Stimulated activated CD4-positive, alpha-beta T cell treated with anti-CD3 and anti-CD28 coated beads, Interleukin-1b, Interleukin-23, amount 100 ng/mL, for 1 hour (primary cell): ENCODE measurements at places on chromosomes 4 and X.

DNA sequence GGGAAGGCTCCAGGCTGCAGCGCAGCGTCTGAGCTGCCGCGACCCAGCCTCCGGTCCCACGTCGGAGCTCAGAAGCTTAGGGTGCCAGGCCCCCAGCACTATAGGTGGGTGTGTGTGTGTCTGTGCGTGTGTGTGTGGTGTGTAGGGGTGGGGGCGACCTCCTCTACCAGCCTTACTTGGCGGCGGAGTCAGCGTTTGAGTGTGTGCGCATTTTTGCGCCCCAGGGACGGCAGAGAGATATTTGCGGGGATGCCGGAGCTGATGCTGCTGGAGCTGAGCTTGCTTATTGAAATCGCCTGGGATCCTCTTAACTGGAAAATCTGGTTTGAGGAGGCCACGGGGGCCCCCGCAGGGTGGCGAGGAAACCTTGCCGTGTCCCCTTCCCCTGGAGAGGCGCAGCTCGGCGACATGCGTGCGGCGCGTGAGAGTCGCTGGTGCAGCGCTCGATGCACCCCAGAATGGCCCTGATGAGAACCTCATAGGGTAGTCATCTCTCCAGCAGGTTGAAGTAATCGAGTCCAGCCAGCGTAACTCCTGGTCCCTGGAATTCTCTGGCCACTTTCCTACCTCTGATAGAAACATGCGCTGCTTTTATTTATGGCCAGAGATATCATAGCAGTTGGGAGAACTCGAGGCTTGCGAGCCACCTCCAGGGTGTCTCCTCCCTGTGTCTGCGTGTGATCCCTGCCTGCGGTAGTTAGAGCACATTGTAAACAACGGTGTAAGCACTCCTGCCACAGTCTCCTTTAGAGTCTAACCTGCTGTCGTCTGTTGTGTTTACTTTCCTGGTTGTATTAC is 2.7 kb downstream of the ADGRL3 start:
- no peak for DNase-seq

DNA sequence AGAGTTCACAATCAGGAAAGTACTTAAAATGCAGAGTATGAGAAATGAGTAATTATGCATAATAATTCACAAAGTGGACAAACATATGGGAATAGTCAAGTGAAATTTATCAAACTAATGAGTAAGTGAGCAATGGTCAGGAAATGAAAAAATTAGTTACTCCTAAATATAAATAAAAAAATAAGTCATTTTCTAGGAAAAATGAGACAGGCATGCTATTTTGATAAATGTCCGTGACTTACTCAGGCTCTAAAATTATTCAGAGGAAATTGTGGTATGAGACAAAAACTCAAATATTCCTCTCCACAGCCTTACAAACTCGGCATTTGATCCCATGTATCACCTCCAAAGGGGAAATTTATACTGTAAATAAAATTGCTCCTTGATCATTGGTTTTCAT is 181.2 kb downstream of the COX18 start:
- no peak for DNase-seq

DNA sequence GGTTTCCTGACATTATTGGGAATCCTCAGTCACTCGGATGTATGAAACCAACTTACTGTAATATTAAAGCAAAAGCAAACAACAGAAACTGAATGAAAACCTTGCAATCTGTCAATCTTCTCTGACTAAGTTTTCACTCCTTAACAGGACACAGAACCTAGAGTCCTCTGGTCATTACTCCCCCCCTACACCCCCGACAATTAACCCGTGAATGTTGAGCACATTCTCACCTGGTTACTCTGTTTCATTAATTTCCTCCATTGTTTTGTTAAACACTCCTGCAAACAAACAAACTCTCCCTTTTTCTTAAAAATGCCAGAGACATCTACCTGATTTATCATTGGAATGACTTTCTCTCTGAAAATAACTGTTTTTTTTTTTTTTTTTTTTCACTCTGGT is 469.0 kb upstream of the PRKX start:
- DNase-seq = no peak

DNA sequence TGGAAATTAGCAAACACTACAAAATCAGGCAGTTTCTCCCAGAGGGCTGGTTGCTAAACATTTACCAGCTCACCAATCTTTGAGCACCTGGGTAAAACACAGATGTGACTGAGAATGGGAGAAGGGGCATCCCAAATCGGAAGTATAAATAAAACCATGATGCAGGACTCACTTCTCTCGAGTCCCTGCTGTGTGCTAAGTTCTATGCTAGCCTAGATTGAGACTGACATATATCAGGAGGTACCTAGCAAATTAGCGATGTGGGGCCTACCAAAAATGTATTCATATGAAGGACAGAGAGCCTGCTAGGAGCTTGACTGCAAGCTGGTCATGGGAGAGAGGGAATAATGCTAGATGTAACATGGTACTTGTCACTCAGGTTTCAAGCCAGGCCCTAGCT is 171.9 kb upstream of the PGRMC2 start:
- no peak for DNase-seq

DNA sequence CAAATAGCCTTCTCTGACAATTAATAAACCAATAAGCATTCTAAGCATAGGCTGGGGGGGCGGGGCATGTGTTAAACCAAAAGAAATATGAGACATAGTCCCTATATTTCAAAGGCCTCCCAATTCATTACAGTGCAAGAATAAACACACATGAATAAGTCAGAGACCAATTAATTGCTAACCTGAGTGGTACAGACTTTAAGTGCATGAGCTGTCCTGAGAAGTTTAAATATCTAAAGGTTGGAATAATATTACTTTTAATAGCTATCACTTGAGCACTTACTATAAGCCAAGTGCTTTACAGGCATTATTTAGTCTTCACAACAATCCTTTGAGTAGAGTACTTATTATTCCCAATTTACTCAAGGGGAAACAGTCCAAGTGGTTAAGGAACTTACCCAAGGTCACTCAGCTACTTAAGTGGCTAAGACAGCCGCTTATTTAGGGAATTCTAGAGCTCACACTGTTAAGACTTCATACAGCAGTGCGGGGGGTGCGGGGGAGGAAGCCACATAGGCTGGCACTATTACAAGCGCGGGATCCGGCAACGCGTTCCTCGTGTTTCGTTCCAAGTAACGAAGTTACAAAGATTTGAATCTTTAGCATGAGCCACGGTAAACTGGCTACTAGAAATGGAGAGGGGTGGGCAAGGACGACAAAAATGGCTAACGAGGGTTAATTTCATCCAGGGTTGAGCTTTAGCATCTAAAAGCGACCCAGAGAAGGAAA is 1.4 kb downstream of the THOC2 start:
- DNase-seq = no peak

DNA sequence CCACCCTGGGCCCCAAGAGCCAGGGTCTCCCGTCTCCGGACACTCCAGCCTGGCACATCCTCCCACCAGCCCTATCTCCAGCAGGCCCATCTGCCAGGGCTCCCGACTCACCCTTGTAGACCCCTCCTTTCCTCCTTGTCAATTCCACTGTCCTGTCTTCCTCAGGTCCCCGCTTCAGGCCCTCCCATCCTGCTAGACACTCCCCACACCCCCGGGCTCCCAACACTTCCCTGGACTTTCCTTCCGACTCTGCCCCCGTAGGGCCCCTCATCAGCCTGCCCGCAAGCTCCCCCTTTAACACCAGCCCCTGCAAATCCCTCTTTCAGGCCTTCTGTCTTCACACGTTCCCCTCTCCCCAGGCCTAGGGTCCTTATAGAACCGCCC is 1.1 kb downstream of the PRAF2 start:
- DNase-seq = no peak

DNA sequence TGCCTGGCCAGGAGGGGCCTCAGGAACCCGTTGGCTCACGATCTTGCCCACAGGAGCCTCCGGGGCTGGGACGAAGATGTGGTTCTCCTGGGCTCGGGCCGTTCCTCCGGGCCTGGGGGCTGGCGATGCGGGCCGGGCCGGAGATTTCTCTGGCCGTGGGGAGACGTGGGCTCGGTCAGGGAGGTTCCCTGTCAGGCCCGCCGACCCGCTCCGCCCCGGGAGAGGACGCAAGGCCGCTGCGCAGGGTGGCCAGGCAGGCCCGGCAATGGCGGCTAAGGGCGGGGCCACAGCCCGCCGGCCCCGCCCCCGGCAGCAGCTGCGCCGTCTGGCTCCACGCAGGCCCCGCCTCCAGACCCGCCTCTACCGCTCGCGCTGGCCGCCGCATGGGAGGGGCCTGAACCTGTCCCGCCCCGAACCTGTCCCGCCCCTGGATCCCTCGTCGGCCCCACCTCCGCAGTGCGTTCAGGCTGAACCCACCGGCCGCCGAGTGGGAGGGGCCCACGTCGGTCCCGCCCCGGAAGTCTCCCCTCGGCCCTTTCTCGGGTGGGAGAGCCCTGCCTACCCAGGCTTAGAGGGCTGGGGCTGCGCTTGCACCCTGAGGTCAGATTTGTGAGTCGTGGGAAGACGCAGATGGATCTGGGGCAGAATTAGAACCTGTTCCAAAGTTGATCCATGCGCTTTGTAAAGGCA is at the start of gene FAM3A:
Gene FAM3A, minus strand, starts transcription at position 267 of the 690 bp plus-strand sequence. CDS start 460 bp downstream, outside the sequence.
- peak; percentile 89 for DNase-seq

- DNase-seq = no peak
These were observed 26.0 kb downstream of the ARL13A start for GRCh38 chrX:100995469-100995868.

DNA sequence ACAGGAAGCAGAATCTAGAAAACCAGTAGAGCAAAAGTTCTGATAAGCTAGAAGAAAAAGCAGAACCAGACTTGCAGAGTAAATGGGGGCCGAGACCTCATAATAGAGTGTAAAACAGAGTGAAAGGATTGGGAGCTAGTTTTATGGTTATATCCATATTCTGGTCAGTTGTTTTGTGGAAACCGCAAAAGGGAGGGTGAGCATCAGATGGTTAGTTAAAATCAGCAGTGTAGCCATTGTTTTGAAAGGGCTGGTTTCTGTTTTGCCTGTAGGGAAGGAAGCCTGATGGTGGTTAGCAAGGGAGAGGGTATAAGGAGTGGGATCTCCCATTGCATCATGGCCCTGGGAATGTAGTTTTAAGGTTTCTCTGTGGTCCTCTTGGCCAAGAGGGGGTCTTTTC is 17.2 kb upstream of the CCNI start:
- no peak for DNase-seq

DNA sequence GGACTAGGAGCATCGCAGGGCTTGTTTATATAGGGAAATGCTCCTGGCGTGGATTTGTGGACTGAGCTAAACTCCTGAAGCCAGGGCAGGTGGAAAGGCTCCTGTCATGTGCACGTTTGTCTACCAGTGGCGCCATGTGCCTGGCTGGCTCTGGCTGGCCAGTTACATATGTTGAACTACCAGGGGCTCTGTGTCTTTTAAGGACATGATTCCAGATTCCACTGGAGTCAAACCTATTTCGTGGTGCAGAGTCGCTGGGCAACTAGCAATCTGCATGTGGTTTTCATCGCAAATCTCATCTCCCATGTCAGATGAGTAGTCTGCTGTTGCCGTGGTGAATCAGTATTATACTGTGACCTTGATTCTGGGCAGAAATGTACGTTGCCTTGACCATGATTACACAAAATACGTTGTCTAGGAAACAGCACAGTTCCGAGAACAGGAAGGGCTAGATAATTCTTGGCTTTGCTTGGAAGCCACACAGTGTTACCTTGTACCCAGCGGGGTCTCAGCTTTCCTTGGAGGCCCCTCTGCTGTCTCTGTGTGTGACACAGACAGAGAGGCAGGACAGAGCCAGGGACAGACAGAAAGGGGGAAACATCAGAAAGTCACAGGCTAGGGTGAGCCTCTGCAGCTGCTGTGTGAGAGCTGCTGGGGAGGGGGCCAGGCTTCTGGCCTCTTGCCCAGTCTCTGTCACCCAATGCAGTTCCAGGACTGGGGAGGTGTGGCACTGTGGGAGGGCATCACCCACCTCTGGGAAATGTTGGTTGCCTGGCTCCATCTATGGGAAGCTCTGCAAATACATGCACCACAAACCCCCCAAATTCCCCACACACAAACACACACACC is 19.2 kb downstream of the PNMA6E start:
- no peak for DNase-seq

- no peak for DNase-seq
These were observed 41.4 kb upstream of the RASSF6 start for GRCh38 chr4:73661646-73662119.

DNA sequence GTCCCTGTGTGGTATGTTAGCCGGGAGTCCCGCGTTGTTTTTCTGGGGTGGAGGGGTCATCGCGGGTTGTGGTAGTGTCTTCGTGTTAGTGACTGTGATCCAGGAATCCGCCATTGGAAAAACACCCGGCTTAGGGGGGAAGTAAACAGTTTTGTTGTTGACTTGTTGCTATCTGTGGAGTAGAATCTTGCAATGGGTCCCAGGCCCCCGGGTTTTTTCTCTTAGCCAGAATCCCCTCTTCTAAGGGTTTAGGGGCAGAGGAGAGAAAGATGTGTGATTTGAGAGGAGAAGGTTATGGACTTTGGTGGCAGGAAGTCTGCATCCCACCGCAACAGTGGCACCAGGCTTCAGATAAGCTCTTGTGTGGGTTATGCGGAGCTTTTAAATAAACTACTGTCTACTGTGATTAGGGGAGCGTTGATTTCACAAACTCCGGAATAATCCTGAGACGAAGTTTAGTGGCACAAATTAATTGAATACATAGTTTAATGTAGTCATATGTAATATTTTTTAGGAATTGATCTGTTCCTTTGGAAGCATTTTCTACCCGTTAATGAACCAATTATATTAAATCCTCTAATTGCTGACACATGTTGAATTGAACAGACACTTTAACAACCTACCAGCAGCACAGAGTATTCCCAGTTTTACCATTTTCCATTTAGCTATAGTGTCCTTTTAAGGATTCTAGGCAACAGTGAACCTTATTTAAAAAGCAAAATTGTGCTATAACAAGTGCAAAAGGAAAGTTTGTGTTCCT is 1.4 kb downstream of the DDX3X start:
- DNase-seq = no peak

GRCh38 chrX:139811942-139812629 is 104.1 kb upstream of the MCF2 start:
- DNase-seq = no peak

DNA sequence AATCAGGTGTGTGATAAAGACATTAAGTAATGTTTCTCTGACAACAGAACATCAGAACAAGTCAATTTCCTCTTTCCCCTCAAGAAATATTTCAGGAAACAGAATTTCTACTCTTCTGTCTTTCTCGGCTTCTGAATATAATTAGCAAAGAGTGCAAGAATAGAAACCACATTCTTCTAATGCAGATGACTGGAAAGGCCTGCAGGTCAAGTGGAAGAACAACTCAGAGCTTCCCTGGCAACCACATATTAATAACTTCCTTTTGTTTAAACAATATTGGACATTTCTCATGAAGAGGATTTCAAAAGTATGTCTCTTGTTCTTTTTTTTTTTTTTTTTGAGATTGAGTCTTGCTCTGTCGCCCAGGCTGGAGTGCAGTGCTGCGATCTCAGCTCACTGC is 225.5 kb downstream of the PARM1 start:
- no peak for DNase-seq

- no peak for DNase-seq
These were observed 2366.3 kb downstream of the PCDH7 start for GRCh38 chr4:33086331-33086925.

GRCh38 chr4:30620711-30621110 is 99.5 kb upstream of the PCDH7 start:
- DNase-seq = no peak
